Urothelium cell line (cell line): ENCODE measurements at places on chromosomes 1 and 21.

DNA sequence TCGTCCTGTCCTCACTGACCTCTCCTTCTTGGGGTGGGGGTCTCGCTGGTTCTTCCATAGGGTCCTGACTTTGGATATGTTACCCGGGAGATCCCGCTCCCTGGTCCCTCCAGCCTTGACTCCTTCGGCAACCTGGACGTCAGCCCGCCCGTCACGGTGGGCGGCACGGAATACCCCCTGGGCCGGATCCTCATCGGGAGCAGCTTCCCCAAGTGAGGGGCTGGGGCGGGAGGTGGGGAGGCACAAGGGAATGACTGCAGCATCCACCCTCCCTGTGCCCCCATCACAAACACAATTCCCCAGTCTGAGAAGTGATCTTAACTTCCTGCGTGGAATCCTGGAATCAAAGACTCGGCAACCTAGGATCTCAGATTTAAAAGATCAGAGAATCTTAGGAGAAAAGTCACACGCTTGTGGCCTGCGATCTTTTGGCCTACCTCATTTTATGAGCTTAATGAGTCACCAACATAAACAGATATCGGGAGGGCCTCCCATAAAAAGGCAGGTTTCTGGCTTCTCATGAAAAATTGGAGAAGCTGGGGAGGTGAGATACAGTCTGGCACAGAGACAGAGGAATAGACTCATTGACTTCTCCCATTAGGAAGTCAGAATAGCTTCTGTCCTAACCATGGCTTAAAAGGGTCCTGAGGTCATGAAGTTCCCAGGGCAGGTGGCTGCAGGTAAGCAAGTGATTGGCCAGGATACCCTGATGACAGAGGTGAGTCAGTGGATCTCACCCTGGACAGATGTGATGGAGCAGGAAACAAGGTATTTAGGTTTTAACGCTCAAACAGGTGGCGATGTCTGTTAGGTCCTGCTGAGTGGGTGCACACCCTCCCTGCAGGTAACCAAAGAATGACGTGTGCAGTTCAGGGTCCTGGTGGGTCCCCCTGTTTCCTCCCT is 15.9 kb upstream of the PADI3 start:
- DNase-seq, result peak; percentile 73

DNA sequence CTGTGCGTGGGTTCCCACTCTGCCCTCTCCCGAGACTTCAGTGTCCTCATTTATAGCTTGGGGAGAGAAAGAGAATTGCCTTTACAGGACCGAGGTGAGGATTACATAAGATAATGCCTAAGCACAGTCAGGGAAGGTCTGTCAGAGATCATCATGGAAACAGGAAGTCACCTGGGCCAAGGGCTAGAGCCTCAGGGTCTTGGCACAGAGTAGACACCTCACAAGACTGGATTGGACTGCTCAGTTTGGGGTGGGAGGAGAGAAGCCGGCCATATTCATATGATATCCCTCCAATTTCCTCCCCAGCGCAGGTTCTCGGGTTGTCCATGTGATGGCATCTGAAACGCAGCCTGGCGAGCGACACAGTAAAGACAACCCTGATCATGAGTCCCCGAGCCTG is 3.8 kb downstream of the CNR2 start:
- DNase-seq, result no peak

DNA sequence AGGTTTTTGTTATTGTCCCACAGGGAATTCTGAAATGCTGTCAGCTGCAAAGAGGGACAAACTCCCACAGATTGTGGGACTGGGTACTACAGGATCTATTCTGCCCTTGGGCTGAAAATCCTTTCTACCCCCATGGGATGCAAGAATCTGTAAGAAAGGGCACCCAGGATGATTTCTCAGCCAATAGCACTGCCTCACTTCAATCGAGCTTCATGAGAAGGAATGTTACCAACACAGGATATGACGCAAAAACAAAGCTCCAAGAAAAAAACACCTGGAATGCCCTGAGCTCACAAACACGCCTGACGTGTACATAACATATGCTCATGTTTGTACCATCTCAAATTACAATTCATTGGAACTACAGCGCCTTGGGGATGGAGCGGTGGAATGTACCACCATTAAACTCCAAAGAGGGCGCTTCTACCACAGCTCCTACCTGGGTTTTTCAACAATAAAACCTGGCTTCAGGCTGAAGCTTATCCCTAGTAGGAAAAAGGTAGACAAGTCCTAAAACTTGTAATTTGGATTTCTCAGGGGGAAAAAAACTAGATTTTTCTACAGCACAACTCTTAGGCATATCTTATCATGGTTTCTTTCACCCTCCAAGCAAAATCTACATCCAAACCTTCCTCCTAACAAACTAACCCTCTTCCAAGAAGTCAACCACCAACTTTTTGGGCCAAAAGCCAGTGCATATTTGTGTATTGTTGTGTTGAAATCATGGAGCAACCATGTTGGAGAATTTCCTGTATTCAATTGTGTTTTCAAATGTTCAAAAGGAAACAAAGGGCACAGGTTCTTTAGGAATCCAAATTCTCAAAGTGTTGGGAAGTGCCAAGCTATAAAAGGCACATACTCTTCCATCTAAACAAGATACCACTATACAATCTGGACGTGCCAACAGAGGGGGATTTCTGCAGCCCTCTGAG is 78.9 kb downstream of the TGFBR3 start:
- no peak for DNase-seq

GRCh38 chr1:3077081-3077480 is 8.1 kb downstream of the PRDM16 start:
- no peak for DNase-seq

GRCh38 chr1:24364975-24365678 is 46.0 kb downstream of the GRHL3 start:
- DNase-seq, result peak; percentile 73

DNA sequence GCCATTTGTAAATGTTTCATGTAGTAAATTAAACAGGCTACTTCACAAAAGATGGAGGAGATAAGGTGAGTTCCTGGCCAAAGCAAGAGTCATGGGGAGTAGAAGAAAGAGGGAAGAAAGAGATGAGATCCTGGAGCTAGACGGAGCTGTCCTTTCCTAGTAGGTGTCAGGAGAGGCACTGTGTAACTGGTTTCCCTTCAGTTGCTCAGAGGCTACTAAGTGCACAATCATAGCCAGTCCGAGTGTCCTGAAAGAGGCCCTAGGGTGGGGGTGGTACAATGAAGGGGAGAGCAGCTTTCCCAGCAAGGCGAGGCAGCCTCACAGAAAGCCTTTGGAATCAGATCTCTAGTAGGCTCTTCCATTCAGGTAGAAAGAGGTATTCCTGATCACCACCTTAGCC is 390.9 kb downstream of the KCNH1 start:
- no peak for DNase-seq

GRCh38 chr1:47756411-47756810 is 240.8 kb downstream of the TRABD2B start:
- no peak for DNase-seq

DNA sequence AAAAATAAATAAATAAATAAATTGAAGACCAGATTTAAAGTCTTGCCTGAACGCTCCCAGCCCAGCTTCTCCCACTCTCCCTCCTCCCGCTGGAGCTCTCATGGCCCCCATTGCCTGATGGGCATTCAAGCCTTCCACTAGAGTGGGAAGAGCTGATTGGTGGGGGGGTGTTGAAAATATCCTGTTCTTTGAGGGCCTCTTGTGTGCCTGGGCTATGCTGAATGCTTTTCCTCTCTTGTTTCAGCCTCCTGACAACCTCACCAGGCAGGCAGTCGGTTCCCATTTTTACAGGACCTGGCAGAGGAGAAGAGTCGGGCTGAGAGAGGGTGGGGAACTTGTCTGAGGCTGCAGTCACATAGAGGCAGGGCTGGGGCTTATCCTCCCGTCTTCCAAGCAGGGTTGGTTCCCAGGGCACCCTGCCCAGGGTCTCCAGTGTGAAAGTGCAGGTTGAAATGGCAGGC is 59.2 kb upstream of the SSBP3 start:
- no peak for DNase-seq

DNA sequence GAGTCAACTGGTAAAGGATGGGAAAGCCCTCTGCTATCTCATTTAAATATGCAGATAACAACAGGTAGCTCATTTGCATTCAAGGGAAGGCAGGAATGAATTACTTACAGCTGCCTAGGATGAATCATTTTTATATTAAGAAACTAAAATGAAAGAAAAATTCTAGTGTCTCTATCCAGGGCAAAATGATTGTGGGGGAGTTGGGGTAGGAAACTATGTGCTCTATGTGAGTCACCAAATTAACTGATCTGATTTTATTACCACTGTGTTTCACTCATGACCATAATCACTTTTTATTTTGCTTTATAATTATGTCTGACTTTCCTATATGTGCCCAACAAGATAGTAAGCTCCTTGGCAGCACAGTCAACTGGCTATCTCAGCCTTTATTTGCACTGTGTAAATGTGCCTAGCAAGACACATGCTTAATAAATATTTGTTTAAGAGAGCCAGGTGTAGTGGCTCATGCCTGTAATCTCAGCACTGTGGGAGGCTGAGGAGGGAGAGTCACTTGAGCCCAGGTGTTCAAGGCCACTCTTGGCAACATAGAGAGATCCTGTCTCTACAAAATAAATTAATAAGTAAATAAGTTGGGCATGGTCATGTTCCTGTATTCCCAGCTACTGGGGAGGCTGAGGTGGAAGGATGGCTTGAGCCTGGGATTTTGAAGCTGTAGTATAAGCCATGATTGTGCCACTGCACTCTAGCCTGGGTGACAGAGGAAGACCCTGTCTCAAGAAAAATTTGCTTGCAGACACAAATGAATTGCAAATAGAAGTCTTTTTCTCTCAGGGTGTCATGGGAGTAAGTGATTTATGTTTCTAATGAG is 84.1 kb downstream of the SPAG17 start:
- DNase-seq, result no peak

DNA sequence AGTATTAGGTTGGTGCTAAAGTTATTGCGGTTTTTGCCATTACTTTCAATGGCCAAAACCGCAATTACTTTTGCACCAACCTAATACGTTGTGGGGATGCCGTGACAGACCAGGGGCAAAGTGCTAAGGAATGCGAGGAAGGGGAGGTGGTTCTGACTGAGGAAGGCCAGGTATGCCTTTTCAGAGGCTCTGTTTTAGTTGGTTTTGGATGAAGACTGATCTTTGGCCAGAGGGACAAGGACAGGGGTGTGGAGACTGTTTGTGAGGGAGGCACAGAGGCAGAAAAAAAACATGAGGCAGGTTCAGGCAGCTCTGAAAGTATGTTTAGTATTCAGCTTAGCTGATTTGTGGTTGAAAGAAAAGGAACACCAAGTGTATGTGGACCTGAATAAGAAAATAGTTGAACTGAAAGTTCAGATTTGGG is 358.2 kb downstream of the RPS6KC1 start:
- DNase-seq, result no peak

GRCh38 chr21:42398436-42399028 is 2.7 kb upstream of the TMPRSS3 start:
- DNase-seq, result no peak

GRCh38 chr1:162571696-162572095 is 10.2 kb downstream of the UAP1 start:
- no peak for DNase-seq

- DNase-seq, result no peak
Measured at GRCh38 chr1:47705517-47706130, 267.8 kb downstream of the FOXD2 start.

DNA sequence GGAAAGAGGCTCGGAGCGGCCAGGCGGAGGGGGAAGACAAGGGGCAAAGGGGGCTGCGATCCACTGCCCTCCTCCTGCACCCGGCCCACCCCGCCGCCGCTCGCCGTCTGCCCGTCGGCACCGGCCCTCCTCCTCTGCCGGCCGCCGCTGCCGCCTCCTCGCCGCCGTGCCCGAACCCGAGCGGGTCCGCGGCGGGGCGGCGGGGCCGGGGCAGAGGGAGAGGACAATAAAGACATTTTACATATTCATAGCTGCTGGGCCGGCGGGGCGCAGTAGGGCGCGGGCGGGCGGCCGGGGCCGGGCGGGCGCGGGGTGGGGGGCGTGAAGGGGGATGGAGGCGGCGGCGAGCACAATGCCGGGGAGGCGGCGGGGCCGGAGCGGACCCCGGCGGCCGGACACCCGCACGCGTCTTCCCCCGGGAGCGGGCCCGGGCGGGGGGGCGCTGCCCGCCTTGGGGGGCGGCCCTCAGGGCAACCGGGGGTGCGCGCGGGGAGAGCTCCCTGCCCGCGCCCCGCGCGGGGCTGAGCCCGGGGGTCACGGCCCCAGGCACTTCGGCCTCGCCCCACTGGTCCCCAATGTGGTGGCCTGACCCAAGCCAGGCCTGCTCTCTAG is 546 bp downstream of the POU2F1 start:
- DNase-seq, result peak; percentile 15

GRCh38 chr21:37868446-37869295 is 47.6 kb downstream of the KCNJ6 start:
- DNase-seq, result peak; percentile 4

GRCh38 chr1:26994020-26994786 is 711 bp downstream of the TRNP1 start:
- no peak for DNase-seq

DNA sequence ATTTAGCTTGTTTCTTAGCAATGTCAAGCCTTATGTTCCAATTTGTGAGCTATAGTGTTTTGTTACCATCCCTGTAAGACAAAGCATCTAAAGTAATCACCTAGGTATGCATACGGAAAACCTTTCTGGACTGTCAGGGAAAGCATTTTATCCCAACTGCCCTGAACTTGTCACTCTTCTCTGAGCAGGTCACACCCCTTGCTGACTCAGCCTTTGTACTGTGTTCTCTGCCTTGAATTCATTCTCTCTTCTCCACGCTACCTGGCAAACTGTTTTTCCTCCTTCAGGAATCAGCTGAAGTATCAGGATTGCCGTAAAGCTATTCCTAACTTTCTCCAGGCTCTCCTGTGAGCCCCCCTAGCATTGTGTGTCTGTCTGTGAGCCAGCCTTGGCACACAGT is 54.2 kb downstream of the PBX1 start:
- DNase-seq, result peak; percentile 48

GRCh38 chr1:206575165-206575893 is 36.9 kb downstream of the EIF2D start:
- no peak for DNase-seq

- DNase-seq, result no peak
Measured at GRCh38 chr1:155996166-155996565, 17.8 kb upstream of the ARHGEF2 start.

DNA sequence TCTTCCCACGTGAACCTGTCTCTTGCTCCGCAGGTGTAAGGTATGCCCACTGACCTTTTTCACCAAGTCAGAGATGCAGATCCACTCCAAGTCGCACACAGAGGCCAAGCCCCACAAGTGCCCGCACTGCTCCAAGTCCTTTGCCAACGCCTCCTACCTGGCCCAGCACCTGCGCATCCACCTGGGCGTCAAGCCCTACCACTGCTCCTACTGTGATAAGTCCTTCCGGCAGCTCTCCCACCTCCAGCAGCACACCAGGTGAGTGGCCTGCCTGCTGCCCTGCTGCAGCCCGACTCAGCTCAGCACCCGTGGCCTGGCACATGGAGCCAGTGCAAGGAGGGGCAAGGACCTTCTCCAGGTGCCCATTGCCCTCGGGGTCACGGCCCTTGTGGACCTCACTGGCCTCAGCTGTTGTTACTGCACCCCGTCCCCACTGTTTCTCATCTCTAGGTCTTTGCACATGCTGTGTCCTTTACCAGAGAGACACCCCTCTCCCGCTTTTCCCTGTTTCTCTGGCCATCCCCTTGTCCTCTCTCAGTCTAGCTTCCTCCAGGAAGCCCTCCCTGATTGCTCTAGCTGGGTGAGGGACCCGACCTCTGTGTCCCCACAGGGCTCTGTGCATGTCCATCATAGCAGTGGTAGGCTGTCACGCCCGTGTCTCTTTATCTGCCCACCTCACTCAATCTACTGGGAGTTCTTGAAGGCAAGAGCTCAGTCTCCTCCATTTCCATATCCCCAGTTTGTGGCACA is 25.4 kb downstream of the ZNF362 start:
- DNase-seq, result no peak

- no peak for DNase-seq
Measured at GRCh38 chr21:16239659-16240265, 510.0 kb downstream of the USP25 start.

GRCh38 chr1:200346700-200347099 is 63.1 kb downstream of the ZNF281 start:
- no peak for DNase-seq
